NCI-H187 (cell line): ENCODE measurements at places on chromosomes 7 and 10.

DNA sequence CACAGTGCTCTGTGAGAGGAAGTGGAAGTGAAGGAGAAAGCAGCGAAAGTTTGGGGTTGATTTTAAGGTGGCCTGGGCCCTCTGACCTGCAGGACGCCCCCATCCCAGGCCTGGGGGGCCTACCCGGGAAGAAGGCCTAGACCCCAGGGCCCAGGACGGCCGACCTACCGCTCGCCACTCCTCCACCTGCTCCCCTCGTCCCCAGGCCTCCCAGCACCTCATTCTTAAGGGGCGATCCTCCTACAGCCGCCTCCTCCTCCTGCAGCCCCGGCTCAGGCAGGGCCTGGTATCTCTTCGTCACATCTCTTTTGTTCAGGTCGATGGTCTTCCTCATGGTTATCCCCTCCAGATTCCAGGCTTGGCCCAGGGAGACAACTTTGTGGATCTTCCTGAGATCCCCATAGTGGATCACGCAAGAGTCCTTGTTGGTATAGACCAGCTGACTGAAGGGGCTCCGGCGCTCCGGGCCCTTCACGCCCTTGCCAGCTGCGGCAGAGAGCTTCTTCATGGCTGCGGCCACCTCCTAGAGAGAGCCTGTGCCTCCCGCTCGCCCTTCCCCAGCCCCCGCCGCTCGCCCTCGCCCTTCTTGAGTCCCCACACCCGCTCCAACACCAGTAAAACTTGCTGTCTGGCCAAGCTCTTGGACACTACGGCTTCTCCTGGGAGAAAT is 117.5 kb downstream of the OR13A1 start:
- DNase-seq = no peak

GRCh38 chr10:23439452-23439960 is 631 bp downstream of the OTUD1 start:
- DNase-seq = no peak

- no peak for DNase-seq
Measured at GRCh38 chr10:1266033-1266802, 210.0 kb downstream of the WDR37 start.

- no peak for DNase-seq
Measured at GRCh38 chr10:58985216-58985615, 191.2 kb upstream of the PHYHIPL start.

DNA sequence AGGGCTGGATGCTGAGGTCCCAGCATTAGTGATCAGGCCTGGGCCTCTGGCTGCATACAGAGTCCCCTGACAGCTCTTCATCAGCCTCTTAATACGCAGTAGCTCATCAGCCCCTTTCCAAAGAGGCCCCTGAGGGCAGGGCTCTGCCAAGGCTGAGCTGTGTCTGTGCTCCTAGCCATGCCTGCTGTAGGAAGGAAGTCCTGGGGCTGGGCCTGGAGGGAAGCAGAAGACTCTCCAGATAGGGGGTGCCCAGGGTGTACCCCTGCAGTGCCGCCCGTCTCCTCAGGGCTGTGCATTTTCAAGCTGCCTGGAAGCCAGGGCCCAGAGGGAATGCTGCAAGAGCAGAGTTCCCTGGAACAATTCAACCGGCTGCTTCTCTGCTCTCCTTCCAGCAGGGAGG is 7.3 kb upstream of the RET start:
- DNase-seq = no peak
